ENCODE measurements at places on chromosomes 2 and 18.

DNA sequence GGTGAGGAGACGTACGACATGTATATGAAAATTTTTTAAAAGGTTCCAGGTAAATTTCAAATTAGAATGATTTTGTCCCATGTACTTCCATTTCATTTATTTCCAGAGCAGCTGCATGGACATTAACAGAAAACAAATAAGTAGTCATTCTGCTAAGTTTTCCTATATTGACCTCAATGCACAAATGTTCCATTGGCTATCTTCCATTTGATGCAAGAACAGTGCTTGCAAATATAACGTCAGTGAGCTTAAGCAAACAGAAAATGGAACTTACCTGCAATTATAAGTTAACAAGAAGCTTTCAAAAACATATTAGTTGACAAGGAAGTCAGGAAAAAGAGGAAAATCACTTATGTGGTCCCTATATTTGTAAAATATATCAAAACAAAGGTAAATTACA, 16.6 kb downstream of the PAIP2B start:
- DNase-seq, result no peak

DNA sequence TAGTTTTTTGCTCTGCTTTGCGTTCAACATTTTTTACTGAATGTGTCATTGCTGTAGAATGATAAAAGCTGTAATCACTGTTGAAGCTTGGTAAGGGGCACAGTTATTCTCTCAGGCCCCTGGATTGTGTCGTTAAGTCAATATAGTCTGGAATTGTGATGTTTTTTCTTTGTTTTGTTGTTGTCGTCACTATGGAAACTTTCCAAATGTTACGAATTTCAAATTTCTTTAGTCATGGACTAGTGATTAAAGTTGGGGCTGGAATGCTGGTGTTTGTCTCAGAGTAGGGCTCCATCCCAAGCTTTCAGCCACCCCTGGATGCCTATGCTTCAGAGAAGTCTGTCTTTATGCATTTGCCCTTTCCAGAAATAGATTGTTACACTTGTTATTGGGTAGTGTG, 287.2 kb downstream of the CDH19 start:
- no peak for DNase-seq

- DNase-seq, result no peak
Observed at GRCh38 chr18:45303026-45303425, 312.2 kb upstream of the SLC14A2 start.

DNA sequence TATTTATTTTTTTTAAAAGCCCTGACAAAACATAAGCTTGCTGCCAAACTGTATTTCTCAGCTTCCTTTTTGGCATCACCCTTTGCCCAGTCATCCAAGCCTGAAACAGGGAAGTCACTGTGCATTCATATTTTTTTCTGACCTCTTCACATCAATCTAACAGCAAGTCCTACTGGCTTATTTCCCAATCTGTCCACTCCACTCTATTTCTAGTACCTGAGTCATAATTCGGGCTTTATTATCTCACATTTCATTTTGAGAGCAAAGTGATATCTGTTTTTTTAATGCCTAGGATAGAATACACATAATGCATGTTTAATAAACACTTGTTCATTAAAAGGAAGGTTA, 5.1 kb downstream of the HNMT start:
- no peak for DNase-seq

GRCh38 chr18:25233528-25234321, 118.2 kb downstream of the ZNF521 start:
- DNase-seq, result no peak

DNA sequence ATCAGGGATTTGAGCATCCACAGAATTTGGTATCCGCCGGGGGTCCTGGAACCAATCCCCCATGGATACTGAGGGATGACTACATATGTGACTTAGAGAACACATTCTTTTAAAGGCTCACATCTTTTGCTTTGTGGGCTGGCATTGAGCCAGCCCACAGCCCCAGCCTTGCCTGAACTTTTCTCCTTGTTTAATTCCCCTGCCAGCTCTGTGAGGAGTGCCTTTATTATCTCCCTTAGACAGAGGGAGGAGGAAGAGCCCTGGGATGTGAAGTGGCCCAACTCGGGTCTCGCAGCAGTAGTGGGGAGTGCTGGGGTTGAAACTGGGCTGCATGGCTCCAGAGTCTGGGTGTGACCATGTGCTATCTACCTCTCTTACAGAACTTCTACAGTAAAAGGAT, 7.6 kb downstream of the TTC39C start:
- DNase-seq, result no peak

- no peak for DNase-seq
Observed at GRCh38 chr2:150120326-150120955, 367.0 kb downstream of the RND3 start.

DNA sequence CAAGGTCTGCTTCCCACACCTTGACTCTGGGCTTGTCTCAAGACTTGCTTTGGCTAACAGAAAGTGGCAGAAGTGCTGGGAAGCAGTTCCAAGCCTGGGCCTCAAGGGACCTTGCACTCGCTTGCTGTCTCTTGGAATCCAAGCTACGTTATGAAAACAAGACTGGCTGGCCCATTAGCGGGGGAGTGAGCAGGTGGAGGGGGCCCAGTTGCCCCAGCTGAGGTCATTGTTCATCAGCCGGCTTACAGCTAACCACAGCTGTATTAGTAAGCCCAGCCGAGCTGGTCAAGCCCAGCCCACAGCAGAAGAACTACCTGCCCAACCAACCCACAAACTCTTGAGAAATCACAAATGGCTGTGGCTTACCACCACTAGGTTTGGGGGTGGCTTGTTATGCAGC, 63.1 kb downstream of the MARCO start:
- no peak for DNase-seq

DNA sequence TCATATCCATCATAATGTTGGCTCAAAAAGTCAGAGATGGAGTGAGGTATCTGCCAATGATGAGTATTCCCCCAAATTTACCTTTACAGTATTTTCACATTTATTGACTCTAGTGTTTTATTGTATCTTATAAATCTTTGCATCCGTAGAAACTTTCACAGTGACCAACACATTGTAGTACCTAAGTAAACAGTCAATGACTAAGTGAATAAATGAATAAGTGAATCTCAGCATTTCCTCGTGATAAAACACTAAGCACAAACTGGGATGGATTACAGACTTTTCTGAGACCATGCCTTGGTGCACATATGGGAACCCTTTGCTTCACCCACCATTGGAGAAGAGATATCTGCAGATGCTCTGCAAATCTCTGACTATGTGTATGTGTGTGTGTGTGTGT, 429.9 kb downstream of the NR4A2 start:
- no peak for DNase-seq

GRCh38 chr2:30109856-30110255, 37.0 kb upstream of the YPEL5 start:
- DNase-seq, result no peak

- DNase-seq, result no peak
Observed at GRCh38 chr2:3429066-3429610, 49.6 kb downstream of the TRAPPC12 start.

GRCh38 chr2:78024996-78025395, 502.8 kb upstream of the LRRTM4 start:
- DNase-seq, result no peak

- no peak for DNase-seq
Observed at GRCh38 chr2:161119483-161119882, 40.7 kb upstream of the TANK start.

GRCh38 chr2:60567096-60567495, 13.6 kb upstream of the BCL11A start:
- DNase-seq, result no peak

DNA sequence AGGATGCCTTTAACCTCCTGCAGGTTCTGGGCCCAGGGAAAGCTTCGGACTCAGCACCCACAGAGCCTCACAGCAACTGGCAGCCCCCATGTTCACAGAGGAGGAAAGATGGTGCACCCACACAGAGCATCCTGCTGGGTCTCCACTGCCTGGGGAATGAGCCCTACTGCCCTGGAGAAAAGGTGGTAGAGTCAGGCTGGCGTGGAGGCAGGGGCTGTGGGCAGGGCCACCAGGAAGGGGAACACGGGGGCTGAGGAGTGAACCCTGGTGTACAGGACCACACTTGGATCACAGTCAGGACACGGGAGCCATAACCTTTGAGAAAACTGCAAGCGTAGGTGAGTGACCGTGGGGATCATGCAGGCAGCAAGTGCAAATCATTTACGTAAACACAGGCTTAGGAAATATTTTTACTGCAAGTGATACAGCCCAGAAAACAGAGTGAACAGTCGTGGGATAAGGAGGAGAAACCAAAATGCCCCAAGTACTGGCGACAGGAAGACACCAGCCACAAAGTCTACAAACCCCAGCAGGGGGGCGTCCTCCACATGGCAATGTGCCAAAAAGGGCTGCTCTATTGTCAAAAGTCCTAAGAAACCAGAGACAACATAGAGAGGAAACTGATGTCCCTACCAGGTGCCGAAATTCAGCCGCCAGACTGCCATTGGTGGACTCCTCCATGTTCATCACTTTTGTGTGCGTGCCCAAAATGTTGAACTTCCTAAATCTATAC, 27.6 kb downstream of the STAT1 start:
- no peak for DNase-seq

- no peak for DNase-seq
Observed at GRCh38 chr18:38369772-38370690, 804.4 kb upstream of the CELF4 start.

GRCh38 chr18:59041819-59042815, 97.6 kb upstream of the SEC11C start:
- DNase-seq, result no peak

DNA sequence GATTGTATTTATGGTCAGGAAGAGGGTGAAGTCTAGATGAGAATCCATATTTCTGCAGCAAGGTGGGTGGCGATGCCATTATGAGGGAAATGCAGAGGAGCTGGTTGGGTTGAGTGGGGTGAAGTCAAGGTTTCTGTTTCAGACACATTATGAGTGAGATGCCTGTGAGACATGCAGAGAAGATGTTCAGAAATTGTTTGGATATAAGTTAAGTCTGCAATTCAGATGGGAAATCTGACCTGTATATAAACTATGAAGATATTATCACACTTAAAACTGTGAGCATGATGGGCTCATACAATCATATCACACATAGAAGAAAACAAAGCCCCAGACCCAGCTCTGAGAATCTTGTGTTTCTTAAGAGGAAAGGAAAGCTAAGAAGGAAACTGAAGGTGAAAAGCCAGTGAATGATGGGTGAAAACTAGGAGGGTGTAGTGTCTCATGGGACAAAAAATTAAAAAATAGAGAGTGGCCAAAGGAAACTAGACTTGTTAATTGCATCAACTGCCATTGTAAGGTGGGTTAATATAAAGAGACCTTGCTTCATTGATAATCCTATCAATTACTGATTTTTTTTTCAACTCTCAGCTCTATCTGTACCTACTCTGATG, 14.2 kb downstream of the GALNT5 start:
- DNase-seq, result no peak

GRCh38 chr2:86476092-86476491, 34.9 kb downstream of the KDM3A start:
- no peak for DNase-seq

DNA sequence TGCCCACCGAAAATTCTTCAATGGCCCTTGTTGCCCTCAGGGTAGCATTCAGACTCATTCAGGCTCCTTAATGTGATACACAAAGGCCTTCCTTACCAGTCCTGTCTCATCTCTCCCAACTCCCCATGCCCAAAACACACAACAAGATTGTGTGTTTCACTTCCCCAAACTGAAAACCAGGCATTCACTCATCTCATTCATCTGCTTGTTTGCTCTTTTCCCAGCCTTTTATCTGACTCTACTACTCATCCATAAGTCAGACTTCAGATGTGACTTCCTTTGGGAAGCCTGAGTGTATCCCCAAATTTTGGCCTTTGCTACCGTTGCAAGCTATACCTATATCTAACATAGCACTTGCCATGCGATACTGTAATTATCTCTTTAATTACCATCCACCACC, 9.7 kb upstream of the SLC39A10 start:
- DNase-seq, result no peak

DNA sequence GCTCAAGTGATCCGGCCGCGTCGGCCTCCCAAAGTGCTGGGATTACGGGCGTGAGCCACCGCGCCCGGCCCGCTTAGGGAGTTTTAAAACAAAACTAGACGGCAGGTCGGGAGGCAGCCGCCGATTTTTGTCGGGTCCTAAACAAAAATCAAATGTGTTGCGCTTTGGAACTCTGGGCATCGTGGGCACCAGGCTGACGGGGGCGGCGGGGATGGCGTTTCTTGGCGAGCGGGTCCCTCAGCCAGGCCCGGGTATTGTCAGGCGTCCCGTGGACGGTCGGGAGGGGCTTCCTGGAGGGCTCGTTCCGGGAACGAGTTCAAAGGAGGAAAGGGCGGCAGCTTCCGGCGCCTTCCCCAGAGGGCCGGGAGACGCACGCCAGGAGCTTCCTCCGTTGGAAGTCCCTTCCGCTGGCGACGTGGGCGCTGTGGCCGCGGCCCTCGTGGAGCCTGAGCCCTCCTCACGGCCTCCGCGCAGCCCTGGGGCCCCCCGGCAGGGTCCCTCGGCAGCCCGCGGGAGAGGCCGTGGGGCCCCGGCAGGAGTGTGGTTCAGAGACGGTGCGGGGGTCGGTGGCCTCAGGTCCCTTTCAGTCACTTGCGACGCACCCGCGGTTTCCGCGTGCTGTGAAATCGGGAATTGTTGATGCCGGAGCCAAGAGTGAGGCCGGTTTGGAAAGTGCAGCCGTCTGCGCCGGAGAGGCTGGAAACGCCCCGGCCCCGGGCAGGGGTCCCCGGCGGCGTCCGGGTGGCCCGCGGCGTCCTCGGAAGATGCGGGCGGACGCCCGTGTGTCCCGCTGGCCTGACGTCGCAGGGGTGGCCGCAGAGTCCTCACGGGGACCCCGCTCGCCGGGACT, 59.3 kb downstream of the EMILIN2 start:
- peak; percentile 36 for DNase-seq

DNA sequence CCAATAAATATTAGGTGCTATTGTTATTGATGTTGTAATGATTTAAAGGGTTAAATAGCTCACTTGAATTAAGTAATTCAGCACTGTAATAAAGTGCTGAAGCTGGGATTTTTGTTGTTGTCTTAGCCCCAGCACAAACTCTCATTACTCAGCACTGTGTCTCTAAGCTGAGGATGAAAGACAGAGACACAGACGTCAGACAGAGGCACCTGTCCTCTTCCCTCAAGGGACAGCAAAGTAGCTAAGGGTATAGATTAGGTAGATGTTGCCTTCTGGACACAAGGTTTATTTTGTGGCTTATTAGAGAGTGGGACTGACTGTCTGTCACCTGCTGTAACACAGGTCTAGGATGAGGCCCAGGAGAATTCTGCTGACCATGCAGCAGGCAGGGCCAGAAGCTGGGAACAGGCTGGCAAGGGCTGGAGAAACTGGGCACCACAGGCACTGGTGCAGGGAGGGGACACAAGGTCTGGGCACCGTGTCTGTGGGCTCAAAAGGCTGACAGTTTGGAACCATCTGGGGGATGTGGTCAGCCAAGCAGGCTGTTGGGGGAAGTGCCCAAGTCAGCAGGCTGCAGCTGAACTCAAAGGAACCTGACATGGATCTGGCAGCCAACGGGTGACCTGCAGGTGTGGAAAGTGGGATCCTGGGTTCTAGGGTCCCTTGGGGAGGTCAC, 20.0 kb upstream of the PTPN4 start:
- no peak for DNase-seq

Data from activated T-helper 9 cell treated with anti-CD3 and anti-CD28 coated beads, Interleukin-2, amount 50 U/mL, for 16 hours (primary cell).